ENCODE measurements at places on chromosomes 2 and 18.
A peak's percentile ranks its signal among the peaks of the same experiment; 100 is the strongest.

DNA sequence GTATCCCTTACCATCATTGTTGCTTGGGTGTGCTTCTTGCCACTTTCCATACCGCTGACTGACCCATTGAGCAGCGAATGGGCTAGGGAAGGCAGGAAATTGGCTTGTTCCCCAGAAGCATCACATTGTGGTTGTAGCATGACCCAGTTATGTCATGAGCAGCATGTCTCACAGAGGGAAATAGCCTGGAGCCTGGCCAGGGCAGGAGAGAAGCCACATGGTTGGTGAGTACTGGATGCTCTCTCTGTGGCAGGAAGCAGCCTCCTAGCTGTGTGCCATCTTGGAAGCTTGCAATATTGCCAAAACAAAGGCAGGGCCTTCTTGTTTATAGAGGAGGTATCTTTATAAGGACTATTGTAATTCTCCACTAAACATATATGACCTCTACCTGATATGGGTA, 482.6 kb downstream of the PIK3C3 start:
- DNase-seq, result no peak

DNA sequence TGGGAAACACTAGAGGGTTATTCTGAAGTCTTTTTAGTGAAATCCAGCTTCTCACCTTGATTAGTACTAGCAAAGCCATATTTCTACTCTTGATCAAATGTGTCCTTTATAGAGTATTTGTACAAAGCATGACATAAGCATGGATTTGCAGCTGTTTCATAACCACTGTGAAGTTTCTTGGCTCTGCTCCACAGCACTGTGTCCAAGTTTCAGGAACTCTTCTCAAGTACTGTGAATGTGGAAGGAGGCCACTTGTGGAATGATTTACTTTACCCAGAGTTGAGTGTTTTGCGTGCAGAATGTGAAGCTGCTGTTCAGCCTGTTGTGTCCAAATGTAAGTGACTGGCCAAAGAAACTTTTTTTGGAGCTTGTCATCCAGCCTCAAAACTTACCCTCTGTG, 16.2 kb upstream of the MAPRE2 start:
- DNase-seq, result no peak

GRCh38 chr2:129716781-129717559, 262.5 kb upstream of the RAB6C start:
- no peak for DNase-seq

- DNase-seq, result no peak
These were observed 37.7 kb downstream of the DOCK10 start for GRCh38 chr2:225004597-225004996.

GRCh38 chr2:44560352-44560751, 198.6 kb downstream of the CAMKMT start:
- DNase-seq, result no peak

DNA sequence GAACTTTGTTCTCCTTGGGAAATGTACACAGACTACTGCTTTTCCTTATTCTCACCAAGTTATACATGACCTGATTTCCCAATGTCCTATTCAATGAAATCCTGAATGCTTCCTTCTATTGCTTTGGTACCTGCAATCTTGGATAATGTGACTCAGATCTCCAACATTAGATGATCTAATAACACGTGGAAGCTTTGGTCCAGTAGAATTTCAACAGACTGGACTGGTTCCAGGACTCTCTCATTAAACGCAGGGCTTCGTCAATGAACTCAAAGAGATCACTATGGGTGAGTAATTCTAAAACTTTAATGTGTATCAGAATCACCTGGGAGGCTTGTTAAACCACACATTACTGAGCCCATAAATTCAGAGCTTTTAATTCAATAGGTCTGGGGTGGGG, 413.6 kb upstream of the KCNH7 start:
- no peak for DNase-seq

GRCh38 chr18:65755616-65756015, 4.8 kb downstream of the CDH7 start:
- no peak for DNase-seq

DNA sequence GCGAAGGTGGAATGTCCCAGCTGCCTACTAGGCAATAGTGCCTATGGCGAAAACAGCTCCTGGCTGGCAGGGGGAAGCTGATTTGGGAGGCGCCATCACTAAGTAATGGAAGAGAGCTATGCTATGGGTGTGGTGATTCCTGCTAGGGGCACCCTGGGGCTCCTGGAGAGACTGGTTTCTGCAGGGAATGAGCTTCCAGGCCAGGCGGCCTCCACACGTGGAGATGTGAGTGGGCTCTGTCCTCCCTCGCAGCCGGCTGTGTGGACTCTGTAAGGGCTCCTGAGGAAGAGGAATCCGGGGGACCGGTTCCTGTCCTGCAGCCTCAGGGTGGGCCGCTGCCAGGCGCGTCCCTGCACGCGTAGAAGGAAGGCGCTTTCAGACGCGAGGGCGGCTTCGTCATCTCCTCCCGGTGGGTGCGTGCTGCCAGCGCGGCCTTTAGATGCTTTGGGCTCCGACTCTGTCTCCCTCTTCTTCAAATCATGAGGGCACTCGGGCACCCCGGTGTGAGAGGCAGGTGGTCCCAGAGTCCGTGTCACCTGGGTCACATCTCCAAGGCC, 55.5 kb upstream of the ANKRD62 start:
- DNase-seq, result no peak

GRCh38 chr2:25314514-25315315, 27.0 kb downstream of the DNMT3A start:
- peak; percentile 17 for DNase-seq

DNA sequence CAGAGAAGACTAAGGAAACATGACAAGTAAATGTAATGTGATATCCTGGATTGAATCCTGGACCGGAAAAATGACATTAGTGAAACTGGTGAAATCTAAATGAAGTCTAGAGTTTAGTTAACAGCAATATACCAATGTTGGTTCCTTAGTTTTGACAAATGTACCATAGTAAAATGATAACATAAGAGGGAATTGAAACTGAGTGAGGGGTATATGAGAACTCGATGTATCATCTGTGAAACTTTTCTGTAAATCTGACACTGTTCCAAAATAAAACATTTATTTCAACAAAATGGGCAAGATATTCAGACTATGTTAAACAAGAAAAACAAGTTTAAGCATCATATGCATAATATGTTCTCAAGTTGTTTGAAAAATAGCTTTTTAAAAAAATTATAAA, 63.8 kb downstream of the OLA1 start:
- DNase-seq, result no peak

DNA sequence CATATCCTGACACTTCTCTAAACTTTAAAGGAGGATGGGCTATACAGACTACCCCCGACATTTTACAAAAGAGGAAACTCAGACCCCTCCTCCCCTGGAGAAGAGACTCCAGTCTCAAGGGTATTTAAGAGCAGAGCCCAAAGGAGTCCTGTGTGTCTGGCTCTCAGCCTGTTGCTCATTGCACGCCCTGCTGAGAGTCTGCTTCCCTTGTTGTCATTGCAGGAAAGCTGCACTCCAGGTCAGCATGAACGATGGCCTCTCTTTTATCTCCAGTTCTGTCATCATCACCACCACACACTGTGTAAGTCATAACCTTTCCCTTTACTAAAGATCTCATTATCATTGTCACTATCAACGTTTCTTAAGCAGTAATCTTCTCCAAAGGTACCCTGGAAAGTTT, 111.4 kb downstream of the ANTXR1 start:
- DNase-seq, result no peak

DNA sequence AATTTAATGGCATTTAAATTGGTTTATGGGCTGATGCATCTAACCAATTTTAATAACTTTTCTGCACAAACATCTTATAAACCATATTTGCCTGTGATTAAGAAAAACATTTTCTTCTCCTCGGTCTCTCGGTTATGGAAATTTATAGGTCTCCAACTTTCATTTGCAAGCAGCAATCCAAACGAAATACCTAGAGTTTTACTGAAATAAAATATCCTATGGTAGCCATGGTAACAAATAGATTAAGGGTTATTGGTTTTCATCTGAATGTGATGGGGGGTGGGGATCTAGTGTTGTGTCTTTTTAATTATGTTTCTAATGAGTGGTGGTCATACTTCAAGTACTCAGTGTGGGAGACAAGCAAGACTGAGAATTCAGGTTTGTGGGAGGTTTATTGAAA, 2.9 kb downstream of the KLHL29 start:
- no peak for DNase-seq

GRCh38 chr2:239002954-239003623, 155.2 kb downstream of the TWIST2 start:
- no peak for DNase-seq

DNA sequence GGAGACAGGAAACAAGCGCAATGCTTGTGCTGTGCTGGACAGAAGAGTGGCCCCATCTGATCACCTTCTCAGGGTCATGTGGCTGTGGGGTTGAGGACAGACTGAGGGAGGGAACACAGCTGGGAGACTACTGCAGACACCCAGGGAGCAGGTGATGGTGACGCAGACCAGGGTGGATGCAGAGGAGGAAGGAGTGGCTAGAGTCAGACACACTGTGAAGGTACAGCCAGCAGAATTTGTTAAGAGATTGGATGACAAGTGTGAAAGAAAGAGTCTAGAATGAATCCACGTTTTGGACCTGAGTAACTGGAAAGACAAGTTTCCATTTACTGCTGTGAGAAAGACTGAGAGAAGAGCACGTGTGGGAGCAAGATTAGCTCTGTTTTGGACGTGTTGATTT, 15.9 kb upstream of the POMC start:
- no peak for DNase-seq

DNA sequence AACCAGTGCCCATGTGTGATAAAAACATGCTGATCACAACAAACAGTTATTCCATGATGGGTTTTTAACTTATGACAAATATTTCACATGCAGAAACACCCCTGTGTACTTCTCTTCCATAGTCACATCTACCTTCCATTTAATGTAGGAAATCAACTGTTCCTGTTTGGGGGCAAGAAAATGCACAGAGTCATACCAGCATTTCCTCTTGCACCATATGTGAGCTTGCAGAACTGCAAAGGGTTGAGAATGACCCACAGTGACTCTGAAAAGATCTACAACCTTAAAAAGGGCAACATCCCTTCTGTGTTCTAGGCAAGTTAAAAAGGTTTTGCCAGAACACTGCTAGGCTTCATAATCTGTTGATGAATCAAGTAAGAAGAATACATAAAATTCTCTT, 9.9 kb downstream of the BMP10 start:
- DNase-seq, result no peak

DNA sequence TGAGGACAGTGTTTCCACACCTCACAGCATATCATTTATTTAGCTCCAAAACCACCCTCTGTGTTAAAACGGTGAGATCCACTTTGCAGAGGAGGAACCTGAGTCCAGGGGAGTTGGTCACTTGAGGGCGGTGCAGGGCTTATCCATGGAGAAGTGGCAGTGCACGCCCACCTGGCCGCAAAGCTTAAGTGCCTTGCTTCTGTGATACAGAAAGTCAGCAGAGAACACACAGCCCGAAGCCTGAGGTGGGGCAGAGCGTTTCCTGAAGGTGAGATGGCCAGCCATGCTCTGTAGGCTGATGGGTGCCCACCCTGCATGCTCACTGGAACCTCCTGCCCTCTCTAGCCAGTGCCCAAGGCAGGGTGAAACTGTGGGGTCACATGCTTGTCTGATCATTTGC, 87.3 kb downstream of the SH3RF3 start:
- DNase-seq, result no peak

GRCh38 chr2:71513096-71513495, 59.7 kb downstream of the DYSF start:
- DNase-seq, result no peak

GRCh38 chr18:57697426-57697825, 75.8 kb upstream of the NARS1 start:
- no peak for DNase-seq

Data from NCI-H187 treated with DMSO at 0.1 percent for 48 hours (cell line).